NCI-H1930 (cell line): ENCODE measurements at places on chromosomes 12 and 14.
A peak's percentile ranks its signal among the peaks of the same experiment; 100 is the strongest.

- DNase-seq, result no peak
Measured at GRCh38 chr14:69270097-69270496, 10.1 kb downstream of the GALNT16 start.

DNA sequence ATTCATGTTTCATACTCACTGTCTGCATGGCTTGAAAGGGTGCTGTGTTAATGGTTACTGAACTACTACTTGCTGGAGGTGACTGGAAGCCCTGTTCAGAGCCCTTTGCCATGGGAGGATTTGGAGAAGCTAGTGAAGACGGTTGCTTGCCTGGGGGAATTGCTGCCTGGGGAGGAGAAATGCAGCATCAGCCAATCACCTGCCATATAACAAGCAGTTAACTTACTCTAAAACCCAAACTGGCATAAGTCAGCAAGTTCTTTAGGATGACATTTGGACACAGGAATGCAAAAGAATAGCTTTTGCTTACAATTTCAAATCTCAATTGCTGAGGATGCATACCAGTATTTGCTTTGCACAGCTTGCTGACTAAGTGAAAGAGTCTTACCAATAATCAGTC is 23.4 kb upstream of the IPO8 start:
- DNase-seq, result no peak

- no peak for DNase-seq
Measured at GRCh38 chr14:90849787-90850444, 33.7 kb upstream of the TTC7B start.

DNA sequence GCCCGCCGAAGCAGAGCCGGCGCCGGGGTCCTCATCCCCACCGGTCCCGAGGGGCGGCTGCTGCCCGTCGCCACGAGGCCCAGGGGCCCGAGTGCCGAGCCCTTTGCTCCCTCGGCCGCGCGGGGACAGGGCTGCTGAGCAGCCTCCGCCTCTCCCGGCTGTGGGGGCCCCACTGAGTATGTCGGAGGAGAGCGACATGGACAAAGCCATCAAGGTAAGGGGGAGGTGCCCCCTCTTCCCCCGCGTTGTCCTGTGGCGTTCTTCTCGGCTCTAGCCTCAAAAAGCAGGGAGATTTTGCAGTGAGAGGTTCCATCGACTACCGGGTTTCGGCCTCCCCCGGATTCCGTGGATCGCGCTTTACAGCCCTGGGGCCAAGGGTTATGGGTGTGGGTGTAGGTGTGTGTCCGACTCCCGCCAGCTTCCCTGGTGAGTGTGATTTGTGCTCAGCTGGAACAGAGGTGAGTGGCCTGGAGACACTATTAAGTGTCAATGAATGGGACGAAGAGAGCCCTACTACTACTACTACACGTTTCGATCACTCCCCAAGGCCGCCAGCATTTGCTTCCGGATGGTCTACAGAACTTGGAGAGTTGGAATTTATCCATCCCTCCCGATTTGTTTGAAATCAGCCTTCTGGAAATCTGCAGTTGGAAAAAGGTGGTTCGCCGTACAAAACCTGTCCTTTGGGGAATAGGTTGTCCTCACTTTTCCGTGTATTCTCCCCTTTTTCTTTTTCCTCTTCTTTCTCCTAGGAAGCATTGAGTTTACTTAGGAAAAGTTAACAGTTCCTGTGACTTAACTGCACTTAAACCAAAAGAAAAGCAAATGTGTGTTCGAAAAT is 748 bp downstream of the MAPKAPK5 start:
- DNase-seq, result no peak

GRCh38 chr12:128823216-128823915 is 392 bp downstream of the SLC15A4 start:
- DNase-seq, result peak; percentile 54

DNA sequence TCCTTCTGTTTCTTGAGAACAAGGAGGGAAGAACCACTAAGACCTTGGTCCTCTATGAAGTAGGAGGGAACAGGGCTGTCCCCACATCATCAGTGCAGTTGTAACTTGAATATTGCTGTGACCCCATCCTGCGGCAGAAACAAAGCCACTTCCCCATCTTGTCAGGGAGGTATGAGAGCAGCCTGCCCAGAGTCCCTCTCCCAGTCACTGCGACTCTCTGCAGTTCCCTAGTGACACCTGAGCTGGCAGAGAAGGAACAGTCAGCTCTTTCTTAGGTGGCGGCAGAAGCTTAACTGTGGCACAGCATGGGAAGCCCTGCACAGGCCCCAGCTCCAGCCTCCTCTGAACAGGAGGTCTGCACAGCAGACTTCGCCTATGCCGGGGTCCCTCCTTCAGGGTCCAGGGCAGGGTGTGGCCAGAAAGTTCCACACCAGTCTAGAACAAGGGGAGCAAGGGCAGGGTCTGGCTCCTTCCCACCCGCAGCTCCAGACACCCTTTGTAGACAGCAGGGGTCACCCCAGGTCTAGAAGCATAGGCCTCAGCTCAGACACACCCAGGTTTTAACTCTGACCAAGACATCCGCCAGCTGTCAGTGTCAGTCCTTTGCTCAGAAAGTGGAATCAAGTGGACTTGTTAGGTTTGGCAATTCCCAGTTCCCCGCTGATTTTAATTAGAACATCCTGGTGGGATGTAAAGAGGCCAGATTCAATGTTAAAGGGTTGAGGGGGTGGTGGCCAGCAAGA is 36.8 kb downstream of the DEGS2 start:
- no peak for DNase-seq

- no peak for DNase-seq
Measured at GRCh38 chr12:46752396-46752795, 73.4 kb downstream of the SLC38A4 start.

DNA sequence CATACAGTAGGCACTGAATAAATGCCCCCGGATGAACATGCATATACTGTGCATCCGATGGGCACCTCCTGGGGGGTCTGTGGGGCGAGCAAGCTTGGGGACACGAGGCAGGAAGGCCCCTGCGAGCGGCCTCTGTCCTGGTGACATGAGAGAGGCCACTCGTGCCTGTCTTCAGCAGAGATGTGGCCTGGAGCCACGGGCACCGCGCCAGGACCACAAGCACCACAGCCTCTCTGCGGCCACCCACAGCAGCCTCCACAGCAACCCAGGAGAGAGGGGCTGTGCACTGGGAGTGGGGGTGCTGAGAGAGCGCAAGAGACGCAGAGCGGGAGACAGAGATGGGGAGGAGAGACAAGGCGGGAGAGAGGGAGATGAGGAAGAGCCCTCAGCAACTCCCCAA is 118.5 kb downstream of the RFLNA start:
- no peak for DNase-seq
